ENCODE measurements at places on chromosomes 5 and 9.

DNA sequence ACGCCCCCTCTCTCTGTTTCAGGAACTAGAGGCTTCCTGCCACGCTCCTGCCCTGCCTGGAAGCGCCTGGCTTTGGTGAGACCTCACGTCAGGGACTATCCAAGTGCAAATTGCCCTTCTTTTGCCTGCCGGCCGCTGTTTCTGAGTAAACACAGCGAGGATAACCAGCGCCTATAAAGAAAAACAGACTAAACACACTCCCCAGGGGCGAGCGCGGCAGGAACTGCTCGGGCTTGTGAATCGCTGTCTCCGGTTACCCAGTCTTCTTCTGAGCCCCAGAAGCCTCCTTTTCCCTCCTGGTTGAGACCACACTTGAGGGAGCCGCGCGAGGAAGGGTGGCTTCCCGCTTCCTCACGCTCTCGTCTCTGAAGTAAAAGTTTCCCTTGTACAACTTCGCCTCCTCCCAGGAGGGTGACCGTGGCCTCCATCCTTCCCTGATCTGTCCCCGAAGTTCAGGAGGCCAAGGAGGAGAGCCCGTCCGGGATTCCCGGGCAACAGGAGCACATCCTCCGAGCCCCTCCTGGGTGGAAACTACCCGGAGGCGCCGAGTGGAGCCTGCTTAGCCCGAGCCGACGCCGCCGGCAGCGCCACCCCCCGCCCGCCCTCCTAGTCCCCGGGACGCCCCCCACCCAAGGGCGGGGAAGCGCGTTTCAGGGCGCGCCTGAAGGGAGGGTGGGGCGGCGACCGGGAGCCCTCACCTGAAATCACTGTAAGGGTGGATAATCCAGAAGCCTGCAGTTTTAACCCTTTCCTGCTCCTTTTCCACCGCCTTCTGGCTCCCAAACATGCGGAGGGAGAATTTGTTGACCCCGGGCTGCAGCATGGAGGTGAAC is 993 bp downstream of the HCN1 start:
- no peak for DNase-seq

GRCh38 chr9:88169700-88170099 is 31.4 kb upstream of the SPATA31C2 start:
- no peak for DNase-seq

DNA sequence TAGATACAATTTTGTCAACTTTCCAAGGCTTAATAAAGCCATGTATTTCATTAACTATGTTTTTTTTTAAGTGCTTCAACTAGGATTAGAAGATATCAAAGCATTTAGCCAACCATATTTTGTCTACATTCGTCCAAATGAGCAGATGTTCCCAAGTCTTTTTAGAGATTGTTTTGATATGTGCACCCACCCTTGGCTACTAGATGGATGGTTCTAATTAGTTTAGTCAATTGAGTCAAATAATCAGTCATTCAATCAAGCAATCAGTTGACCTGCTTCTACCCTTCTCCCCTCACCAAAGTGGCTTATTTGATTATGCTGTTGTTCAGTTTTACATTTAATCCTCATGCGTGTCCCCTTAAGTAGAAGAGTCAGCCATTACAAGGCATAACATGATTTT is 319.5 kb upstream of the TNC start:
- no peak for DNase-seq

DNA sequence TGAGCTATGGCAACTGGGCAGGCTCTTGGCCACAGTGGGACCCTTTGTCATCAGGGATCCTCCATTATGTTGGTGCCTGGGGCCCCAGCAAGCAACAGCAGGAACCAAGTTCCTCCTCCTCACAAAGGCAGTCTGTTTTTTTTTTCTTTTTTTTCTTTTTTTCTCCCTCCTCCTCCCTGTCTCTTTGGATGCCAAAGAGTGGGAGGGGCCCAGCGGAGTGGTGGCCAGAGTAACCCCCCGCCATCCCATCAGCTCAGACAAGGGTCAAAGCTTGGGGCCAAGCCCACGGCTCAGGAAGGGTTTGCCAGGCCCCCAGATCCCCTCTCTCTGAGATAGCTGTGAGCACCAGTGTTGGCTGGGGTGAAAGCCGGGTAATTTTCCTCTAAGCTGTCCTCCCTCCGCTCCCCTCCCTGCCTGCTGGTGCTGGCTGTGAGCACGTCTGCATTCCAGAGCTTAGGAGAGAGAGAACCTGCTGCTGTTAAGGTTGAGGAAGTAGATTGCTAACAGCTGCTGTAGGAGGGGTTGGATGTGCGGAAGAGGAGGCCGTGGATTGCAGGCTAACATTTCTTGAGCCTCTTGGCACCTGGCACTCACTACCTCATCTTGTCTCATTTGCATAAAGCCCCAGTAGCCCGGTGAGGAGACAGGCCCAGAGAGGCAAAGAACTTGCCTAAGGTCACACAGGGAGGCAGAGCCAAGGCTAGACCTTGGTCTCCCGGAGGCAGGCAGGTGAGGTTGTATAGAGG is 21.2 kb downstream of the GSN start:
- DNase-seq, result no peak

- DNase-seq, result no peak
Measured at GRCh38 chr9:112551641-112552040, 65.0 kb downstream of the KIAA1958 start.

DNA sequence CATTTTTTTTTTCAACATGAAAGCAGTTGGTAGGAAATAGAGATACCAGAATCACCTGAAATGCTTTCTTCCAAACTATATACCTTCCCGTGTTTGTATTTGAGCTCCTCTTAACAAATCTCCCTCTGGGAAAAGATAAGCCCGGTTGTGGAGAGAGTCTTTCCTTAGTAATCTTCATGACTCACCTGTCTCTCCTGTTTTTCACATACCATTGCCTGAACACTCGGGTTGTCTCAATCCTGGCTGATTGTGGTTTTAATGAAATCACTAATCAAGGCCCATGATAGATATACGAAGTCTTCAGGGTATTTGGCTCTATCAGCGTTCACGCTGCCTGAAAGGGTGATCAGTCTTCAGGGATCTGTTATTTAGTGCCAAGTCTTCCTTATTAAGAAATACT is 136.7 kb downstream of the MAN2A1 start:
- DNase-seq, result no peak

- no peak for DNase-seq
Measured at GRCh38 chr5:133129950-133130349, 78.1 kb downstream of the HSPA4 start.

DNA sequence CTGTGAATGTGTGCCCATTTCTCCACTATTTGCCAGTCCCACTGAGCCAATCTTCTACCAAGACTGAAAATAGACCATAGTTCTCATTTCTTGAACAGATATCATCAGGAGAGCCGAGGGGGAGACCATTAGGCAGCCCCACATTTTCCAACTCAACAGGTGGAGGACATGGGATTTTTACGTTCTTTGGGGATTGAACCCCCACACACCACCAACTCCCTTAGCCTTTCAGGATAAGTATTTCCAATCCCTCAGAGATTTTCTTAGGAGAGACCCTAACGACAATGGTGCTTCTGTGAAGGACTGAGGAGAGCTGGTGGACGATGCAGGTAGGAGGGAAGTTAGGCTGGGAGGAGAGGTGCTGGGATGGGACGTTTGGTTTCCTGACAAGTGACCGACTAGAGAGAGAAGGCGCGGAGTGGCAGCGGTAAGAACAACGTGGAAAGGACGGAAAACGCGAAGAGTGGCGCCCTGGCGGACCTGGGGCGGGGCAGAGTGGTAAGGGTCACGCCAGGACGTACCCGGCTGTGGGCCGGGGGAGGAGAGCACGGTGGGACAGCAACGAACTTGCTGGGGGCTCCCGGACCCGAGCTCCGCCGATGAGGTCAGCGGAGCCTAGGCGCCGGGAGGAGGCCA is 681 bp upstream of the CHSY3 start:
- no peak for DNase-seq

DNA sequence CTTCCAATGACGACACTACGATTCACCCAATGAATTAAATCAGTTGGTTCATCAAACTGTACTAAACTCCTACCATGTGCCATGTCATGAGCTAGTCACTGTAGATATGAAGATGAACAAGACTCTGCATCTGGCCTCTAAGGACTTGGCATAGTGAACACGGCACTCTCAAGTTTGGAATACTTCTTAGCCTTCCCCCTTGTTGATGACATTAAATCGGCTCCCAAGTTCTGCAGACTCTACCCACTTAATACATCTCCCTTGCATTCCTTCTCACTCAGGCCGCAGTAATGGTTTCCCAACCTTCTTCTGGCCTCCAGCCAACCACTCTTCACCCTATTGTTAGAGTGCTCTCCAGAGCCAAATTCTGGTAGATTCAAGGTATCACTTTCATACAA is 184.7 kb downstream of the MAPKAP1 start:
- DNase-seq, result no peak

DNA sequence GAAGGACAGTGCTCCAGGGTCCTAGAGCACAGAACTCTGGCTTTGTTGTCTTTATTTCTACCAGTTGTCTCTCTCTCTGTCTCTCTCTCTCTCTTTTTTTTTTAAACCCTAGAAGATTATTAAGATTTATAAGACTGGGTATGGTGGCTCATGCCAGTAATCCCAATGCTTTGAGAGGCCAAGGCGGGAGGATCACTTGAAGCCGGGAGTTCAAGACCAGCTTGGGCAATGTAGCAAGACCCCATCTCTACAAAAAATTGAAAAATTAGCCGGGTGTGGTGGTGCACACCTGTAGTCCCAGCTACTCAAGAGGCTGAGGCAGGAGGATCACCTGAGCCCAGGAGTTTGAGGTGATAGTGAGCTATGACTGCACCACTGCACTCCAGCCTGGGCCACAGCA is 65.0 kb upstream of the ABL1 start:
- no peak for DNase-seq

- no peak for DNase-seq
Measured at GRCh38 chr5:172901012-172901780, 58.0 kb upstream of the RPL26L1 start.

- peak; percentile 12 for DNase-seq
Measured at GRCh38 chr9:36823466-36823865, 210.6 kb downstream of the PAX5 start.

DNA sequence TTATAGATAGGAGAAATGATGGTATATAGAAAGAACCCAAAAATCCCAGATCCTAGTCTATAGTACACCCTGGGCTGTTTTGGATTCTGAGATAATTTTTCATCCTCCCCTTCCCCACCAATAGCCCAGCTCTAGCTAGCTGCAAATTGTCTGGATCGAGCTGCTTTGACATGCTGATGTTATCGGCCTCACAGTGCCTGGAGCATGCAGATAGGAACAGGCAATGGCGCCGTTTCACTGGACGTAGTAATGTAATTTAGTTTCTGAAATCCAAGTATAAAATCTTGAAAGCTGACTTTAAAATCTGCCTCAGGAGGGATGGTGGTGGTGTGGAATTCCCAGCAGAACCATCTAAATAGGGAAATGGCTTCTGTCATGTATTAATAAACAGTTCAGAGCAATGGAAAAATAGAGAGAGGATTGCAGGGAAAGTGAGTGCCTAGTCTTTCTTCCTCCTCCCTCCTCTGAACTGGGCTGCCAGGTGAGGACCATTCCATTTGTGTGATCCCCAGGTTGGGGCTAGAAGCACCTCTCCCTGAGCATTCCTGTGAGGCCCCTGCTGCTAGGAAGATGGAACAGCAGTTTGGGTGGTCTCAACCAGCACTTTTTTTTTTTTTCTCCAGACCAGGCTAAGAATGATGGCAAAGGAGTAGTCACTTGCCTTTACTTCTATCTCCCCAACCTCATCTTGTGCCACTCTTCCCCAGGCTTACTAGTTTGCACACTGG is 31.9 kb downstream of the FAM219A start:
- no peak for DNase-seq

GRCh38 chr5:90940227-90940995 is 381.8 kb downstream of the ADGRV1 start:
- DNase-seq, result peak; percentile 55

GRCh38 chr9:6641961-6642360 is 3.6 kb downstream of the GLDC start:
- no peak for DNase-seq

GRCh38 chr9:20270161-20270560 is 352.1 kb downstream of the MLLT3 start:
- no peak for DNase-seq

- no peak for DNase-seq
Measured at GRCh38 chr5:112270299-112271293, 148.5 kb downstream of the EPB41L4A start.

GRCh38 chr9:1042466-1042865 is 7.7 kb upstream of the DMRT2 start:
- peak; percentile 44 for DNase-seq

DNA sequence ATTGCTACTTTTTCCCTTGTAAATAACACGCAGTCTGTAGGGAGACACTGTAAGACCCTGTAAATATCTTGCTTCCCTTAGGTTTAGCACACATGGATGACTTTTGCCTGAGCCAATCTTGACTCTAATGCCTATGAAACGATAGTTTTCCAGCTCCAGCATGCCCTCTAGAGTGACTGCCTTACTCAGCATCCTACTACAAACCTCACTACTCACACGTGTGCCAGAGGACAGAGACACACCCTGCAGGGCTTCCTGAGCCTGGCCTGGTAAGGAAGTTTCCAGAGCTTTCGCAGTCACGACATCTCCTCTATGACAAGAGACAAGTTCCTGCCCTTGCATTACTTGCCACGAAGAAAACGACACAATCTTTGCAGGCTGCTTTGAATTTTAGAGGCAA is 138.1 kb downstream of the ATPSCKMT start:
- DNase-seq, result no peak

DNA sequence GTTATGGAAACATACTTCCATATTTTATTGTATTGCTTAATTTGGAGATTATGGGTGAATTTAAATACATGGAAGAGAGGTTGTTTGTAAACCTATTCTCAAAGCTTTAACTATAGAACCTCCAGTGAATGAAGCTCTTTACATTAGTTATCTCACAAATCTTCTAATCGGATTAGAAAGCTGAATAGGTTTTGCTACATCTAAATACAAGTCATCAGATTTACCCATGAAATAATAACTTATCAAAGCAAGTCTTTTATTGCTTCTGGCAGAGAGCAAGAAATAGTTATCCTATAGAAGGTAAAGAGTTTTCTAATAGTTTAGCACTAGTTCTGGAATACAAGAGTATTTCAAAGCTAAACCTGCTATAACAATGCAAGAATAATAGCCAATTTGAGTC is 104.4 kb upstream of the SREK1 start:
- DNase-seq, result no peak

- no peak for DNase-seq
Measured at GRCh38 chr5:324736-325612, 3.5 kb downstream of the AHRR start.

GRCh38 chr5:139666551-139666950 is 18.4 kb downstream of the CXXC5 start:
- no peak for DNase-seq

DNA sequence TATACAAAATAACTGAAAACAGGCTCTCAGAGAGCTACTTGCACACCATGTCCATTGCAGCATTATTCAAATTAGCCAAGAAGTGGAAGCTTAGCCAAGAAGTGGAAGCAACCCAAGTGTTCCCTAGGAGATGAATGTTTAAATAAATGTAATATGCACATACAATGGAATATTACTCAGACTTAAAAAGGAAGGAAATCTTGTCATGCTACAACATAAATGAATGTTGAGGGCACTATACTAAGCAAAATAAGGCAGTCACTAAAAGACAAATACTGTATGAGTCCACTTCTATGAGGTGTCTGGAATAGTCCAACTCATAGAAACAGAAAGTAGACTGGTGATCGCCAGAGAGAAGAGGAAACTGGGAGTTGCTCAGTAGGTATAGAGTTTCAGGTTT is 438.1 kb downstream of the MAT2B start:
- DNase-seq, result no peak

All from stimulated activated CD4-positive, alpha-beta T cell treated with anti-CD3 and anti-CD28 coated beads, Interleukin-1b, Interleukin-23, amount 100 ng/mL, for 48 hours (primary cell).